ENCODE measurements at places on chromosomes 1 and 21.
A peak's percentile ranks its signal among the peaks of the same experiment; 100 is the strongest.

DNA sequence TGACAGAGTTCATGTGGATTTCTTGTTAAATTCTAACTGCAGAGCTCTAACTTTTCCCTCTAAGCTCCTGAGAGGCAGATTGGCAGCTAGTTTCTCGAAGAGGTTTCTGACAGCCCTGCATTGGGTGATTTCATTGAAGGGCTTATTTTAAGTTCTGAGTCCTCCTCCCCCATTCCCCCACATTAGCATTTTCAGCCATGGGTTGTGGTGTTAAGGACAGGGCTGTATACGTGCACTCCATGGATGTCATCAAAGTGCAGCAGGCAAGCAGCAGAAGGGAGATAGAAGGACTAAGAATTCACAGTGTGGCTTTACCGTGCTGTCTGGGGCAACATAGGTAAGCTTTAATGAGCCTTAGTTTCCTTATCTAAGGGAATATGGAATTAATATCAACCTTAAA, 19.0 kb downstream of the CRYZ start:
- no peak for DNase-seq

DNA sequence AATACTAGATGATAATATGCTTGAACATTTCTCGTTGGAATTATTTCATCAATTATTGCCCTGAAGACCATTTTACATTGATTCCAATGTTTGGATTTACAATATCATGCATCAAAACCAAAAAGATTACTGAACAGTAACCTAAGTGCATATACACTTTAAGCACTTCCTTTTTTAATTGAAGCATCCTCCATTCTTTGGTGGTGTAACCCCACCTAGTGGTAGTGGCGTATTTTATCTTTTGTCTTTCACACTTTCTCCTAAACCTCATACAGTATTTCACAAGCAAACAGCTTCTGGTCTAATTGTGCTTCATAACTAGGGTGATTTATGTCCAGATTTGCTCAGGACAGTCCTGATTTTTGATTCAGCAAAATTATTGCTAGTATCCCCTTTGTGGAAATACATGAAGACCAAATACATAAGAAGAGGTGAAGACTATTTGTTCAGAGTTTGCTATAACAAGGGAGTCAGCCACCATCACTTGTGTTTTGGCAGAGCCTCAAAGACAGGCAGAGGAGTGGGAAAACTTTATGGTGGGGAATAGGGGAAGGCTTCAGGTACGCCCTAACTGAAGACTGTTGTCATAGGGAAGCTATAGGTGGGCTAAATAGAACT, 3.4 kb upstream of the NVL start:
- DNase-seq, result peak; percentile 51

DNA sequence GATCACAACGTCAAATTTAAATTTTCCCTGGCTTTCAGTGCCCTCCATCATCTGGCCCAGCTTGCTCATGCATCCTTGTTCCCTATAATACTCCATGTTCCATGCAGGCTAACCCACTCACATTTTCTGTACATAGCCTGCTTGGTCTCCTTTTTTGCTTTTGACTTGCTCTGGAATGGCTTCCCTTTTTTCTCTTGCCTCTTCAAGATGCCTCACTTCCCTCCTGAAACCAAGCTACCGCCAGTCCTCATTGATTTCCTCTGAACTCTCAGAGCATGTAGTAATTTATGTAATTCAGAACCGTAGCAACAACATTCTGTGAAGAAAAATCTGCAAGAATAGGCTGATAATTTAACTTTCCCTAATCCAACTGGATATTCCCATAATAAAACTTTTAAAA, 10.3 kb downstream of the CAP1 start:
- no peak for DNase-seq

DNA sequence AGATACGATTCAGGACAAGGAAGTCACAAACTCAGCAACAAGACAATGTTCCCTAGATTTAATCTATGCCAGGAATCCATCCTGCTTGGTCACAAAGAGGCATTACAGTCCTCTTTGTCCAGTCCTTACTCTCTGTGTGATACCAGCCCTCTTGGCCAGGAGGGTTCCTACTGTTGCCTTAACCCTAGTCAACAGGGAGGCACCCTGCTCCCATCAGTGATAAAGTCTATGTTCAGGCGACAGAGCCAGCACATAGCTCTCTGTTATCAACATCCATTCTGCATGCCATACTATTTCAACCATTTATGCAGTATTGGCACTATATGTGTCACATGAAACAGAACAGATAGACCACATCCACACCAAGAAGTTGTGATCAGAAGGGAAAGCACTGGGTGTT, 4.4 kb upstream of the NPL start:
- DNase-seq, result no peak

GRCh38 chr1:74467786-74468377, 44.5 kb downstream of the LRRC53 start:
- DNase-seq, result no peak

DNA sequence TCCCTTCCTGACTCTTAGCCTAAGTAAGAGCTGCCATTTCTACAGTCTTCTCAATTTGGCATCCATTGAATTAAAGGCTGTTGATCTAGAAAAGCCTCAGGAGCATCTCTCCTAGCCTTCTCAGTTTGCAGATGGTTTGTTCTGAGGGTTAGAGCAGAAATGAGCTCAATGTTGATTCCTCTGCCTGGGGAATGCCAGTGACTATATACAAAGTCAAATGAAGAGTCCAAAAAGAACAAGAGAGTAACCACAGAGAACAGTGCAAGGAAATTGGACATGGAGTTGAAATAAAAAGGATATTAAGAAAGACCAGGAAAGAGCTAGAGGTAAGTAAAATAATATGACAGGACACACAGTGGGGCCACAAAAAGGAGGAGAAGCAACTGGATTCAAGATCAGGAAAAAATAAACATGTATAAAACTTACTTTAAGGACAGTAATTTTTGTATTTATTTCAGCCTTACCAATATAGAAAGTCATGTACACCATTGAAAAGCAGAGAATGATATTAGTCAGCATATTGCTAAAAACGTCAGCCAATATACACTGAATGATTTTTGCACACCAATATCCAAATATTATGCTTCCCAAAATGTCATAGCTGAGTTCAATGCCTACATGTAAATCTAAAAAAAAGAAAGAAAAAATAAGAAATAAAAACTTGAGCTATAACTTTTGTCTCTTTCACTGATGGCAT, 21.3 kb downstream of the SLC9C2 start:
- DNase-seq, result no peak

GRCh38 chr1:229845410-229846138, 219.5 kb downstream of the URB2 start:
- no peak for DNase-seq

- no peak for DNase-seq
These were observed 106.8 kb downstream of the NTNG1 start for GRCh38 chr1:107247679-107248078.

- DNase-seq, result no peak
These were observed 95.6 kb downstream of the ASH1L start for GRCh38 chr1:155466996-155467395.

- no peak for DNase-seq
These were observed 99.5 kb downstream of the NGF start for GRCh38 chr1:115238336-115239147.

DNA sequence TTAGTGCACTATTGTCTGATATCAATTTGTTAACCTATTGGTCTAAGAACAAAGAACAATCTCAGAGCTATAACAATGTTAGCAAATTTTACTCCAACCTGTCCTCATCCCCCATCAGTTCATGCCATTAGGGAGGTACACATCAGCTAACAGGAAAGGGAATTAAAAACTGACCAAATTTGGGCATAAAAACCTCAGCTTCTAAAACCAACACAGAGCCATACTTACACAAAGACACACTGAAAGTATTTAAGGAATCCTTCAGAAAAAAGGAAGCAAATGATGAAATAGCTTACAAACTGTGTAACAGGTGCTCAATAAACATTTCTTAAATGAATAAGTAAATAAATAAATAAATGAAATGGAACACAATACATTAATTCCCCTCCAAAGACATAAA, 89.2 kb downstream of the TTLL7 start:
- DNase-seq, result no peak

GRCh38 chr1:83995649-83996048, 3.3 kb downstream of the TTLL7 start:
- no peak for DNase-seq

GRCh38 chr1:92094090-92094489, 13.9 kb downstream of the BTBD8 start:
- DNase-seq, result no peak

GRCh38 chr1:109771712-109772657, 8.3 kb upstream of the EPS8L3 start:
- DNase-seq, result no peak

GRCh38 chr1:77316966-77317365, 35.1 kb downstream of the AK5 start:
- DNase-seq, result no peak

- no peak for DNase-seq
These were observed 155.3 kb downstream of the ADSS2 start for GRCh38 chr1:244296447-244296846.

GRCh38 chr1:159868766-159869165, 6.3 kb upstream of the VSIG8 start:
- no peak for DNase-seq

DNA sequence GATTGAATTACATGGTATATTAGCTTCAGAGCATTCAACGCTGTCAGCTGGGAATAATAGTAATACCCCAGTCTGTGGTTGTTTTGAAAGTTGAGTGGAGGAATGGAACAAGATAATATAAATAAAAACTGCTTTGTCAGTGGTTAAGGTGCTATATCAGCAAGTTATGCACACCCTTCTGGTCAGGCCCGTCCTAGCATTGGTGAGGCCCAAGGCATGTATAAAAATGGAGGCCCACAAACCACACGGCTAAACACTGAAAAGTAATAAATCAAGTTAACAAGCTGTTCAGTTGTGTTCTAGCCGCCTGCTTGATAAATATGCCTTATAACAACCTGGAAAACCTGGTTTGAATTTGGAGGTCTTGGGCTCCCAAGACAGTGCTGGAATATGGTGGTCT, 77.4 kb downstream of the PSMG1 start:
- no peak for DNase-seq

DNA sequence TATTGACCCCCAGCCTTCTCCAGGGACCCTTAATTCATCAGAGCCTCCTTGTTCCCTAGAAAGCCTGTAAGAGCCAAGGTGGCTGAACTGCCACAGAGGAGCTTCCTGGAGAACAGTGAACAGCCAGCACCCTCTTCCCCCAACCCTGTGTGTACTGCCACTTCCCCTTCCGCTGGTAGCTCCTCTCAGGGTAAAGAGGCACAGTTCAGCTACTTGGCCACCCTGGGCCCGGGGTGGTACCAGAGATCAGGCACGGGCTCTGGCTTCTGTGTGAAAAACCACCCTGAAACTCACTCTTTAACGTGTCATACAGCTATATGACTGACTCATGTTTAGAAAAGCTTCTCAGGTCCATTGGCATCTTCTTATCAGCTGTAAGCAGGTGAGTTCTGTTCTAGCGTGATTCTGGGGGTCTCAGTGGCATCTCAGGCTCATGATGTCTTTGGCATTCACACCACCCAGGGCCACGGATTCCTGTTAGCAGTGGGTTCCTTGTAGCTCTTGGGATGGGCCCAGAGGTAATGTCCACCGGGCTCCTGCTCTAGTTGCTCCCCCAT, 22.4 kb downstream of the ARMH1 start:
- peak; percentile 19 for DNase-seq

DNA sequence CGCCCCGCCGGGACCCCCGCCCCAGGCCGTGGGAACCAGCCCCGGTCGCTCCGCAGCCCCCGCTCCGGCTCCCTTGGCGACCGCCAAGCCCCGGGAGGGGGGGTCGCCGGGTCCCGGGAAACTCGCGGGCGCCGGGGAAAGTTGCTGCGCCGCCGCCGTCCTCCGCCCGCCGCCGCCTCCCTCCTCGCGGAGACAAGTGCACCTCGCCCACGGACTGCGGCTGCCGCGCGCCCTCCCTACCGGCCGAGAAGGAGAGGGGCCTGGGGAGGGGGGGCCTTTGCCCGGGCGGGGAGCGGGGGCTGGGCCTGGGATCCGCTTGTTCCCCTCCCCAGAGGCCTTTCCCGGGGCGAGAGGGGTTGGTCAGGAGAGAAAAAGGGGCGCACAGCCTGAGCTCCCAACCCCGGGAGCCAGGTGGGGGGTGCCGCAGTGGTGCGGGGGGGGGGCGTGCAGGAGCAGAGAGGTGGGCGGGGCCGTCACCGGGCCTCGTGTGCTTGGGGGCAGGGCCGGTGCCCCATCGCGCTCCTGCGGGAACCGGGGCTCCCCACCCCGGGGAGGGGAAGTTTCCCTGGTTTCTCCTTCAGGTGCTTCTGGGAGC, 592 bp downstream of the AGRN start:
- DNase-seq, result no peak

GRCh38 chr1:173113015-173113741, 62.4 kb upstream of the TNFSF18 start:
- DNase-seq, result no peak

DNA sequence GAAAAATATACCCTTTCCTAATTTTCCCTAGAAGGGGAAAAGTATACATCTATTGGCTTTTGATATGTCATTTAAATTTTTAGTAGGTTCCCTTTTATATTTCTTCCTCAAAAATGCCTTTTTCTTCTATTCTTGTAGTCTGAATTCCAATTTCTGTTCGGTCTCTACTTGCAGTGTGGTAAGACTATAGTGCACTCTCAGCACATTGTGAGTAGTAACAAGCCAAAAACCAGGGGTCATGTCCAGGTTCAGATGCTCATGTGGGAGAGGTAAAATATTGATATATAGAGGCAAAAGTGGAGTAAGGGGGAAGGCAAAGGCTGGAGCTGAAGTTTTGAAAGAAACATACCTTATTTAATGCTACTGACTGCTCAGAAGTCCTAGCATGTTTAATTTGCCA, 4.0 kb upstream of the FCGR2A start:
- no peak for DNase-seq

DNA sequence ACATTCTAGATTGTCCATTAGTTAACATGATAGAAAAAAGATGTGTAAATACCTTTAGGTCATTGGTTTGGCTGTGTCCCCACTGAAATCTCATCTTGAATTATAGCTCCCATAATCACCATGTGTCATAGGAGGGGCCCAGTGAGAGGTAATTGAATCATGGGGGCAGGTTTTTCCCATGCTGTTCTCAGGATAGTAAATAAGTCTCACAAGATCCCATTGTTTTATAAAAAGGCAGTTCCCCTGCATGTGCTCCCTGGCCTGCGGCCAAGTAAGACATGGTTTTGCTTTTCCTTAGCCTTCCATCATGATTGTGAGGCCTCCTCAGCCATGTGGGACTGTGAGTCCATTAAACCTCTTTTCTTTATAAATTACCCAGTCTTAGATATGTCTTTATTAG, 32.5 kb upstream of the SLC44A5 start:
- no peak for DNase-seq

DNA sequence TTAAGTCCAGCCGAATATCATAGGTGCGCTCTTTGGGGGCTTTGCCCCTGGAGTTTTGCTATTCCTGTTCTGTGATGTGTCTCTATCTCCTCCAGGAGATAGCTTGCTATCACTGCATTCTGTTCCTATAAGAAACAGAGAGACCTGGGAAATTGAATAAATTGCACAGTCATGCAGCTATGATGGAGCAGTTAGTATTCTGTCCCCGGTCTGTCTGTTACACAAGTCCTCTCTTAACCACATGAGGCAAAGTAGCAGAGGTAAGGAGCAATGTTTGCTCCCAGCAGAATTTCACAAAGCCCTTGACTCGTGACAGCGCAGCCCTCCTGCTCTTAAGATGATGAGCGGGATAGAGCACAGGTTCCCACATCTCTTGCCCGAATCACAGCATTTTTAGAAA, 63.9 kb upstream of the GRHL3 start:
- DNase-seq, result no peak

- peak; percentile 80 for DNase-seq
These were observed 11.7 kb upstream of the BNIPL start for GRCh38 chr1:151024540-151025146.

All from central memory CD4-positive, alpha-beta T cell (primary cell).